ENCODE measurements at places on chromosomes 1 and 21. TPM values are rescaled to one million over a fixed set of nuclear protein-coding genes. Genes with fewer than 3 reads are reported as not detected.

Gene NR1I3
- 0.16 TPM for polyA plus RNA-seq

GRCh38 chr1:8312235-8313218, 5.4 kb upstream of the SLC45A1 start:
- DNase-seq: no peak

- no peak for DNase-seq
Measured at GRCh38 chr1:211372463-211372862, 45.8 kb downstream of the TRAF5 start.

DNA sequence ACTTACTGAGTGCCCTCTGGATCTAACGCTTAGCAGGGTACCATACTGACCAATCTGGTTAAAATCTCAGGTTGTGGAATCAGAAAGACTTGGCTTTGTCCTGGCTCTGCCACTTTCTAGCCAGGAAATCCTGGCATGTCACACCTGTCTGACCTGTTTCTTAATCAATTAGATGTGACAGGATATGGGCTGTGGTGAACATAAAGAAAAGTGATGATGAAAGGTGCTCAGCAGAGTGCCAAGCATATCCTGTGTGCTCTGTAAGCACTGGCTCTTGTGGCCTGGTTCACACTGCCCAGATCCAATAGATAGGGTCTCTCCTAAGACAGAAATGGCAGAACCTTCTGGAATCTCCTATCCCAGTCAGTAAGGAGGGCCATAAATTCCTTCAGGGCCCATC, 53.9 kb downstream of the PHC2 start:
- no peak for DNase-seq
